ENCODE measurements at places on chromosomes 7 and 10.

DNA sequence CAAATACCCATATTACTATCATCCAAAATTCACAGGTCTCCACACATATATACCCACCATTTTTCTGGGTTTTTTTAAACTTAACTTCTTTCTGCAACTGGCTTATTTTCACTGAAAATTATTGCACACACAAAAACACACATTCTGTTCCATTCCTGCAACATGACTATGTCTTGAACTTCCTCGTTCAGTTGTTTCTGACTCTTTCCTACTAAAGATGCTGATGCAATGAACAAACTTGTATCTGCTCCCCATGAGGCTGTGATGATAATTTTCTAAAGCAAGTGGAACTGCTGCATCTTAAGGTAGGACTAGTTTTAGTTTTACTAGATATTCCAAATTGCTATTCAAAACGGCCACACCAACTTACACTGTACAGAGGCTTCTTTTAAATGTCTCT, 77.7 kb downstream of the OSBPL3 start:
- DNase-seq = no peak

- DNase-seq = no peak
Observed at GRCh38 chr7:35735396-35735795, 40.5 kb upstream of the HERPUD2 start.

- DNase-seq = no peak
Observed at GRCh38 chr7:25303281-25304181, 75.2 kb upstream of the NPVF start.

DNA sequence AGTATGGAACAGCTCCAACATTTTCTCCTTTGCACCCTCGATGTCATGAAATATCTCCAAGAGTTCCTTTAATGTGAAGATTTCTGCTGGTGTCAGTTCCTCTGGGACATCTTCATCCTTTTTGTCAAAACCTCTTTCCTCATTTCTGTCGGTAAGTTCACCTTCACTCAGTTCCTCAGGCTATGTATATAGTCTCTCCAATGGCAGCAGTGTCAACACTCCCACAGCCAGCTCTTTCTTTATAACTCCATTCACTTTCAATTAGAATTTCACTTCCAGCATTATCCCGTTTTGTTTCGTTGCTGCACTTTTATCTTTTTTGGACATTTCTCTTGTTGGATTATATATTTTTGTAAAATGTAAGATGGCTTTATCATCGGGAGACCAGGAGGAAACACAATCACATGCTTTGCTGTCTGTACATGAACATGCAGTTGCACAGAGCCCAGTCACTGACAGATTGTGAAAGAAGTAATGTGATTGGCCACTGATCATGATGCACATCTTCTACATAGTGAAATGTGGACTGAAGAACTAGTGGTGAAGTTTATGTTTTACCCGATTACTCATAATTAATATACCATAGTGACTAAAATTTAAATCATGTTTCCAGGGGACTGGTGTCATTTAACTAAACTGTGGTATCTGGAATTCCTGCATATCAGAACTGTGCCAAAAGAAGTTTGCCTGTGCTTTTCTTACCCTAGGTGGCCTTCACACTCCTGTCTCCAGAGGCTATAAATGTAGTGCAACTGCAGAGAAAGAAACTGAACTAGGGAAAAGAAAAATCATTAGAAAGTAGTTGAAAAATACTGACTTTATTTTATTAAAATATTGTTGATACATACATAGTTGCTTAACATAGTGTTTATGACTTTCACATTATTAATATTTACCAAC, 289.6 kb downstream of the PPP1R3A start:
- DNase-seq = no peak

- DNase-seq = no peak
Observed at GRCh38 chr10:70147259-70147625, 742 bp upstream of the TYSND1 start.

DNA sequence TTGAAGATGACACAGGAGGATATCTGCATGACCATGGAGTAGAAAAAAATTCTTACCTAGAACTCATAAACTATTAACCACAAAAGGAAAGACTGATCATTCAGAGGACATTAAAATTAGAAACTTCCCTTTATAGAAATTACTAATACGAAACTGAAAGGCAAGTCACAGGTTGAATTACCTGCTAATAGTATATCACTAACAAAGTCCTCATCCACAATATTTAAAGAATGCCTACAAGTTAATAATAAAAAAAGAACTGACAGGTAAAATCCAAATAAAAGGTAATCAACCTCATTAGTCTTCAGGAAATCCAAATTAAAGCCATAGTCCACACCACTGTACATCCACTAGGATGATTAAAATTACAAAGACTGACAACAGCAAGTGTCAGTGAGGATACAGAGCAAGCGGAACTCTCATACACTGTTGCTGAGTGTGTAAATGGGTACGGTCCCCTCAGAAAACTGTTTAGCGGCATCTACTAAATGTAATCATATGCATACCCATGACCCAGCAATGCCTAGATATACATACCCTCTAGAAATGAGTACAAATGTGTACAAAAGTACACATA, 71.2 kb downstream of the ARHGAP21 start:
- no peak for DNase-seq

DNA sequence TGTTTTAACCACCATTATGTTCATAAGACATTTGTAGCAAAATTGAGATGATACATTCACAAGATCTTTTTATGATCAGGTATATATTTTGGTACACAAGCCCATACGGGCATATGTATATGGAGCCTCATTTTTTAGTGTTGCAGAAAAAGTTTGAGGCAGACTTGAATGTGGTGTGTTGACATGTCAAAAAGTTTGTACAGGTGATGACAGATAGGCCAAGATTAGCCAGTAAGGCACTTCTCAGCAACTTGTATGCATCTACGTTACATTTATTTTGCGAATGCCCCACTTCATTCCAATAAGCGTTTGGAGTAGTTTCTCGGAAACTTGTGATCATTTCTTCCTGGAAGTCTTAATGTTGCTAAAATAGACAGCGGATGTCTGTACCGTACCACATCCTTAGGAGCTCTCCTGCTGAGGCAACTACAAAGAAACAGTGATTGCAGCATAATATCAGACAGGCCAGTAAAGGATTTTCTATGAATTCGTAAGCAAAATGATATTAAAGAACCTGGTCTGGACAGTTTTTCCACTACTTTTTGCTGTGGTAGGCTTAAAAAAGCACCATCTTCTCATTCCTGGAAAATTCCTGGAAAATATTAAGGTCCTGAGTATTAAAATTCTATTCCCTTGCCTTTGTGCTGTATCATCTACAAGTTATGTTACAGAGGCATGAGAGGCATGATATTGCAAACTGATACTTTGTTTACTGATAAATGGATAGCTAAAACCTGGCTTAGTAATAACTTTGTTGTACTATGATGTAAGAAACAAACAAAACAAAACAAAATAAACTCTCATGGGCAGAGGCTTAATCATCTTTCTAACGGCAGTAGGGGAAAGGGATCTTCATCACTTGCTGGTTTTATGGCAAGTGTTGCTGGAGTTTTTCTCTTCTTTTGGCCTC, 153.6 kb downstream of the HDAC9 start:
- no peak for DNase-seq

DNA sequence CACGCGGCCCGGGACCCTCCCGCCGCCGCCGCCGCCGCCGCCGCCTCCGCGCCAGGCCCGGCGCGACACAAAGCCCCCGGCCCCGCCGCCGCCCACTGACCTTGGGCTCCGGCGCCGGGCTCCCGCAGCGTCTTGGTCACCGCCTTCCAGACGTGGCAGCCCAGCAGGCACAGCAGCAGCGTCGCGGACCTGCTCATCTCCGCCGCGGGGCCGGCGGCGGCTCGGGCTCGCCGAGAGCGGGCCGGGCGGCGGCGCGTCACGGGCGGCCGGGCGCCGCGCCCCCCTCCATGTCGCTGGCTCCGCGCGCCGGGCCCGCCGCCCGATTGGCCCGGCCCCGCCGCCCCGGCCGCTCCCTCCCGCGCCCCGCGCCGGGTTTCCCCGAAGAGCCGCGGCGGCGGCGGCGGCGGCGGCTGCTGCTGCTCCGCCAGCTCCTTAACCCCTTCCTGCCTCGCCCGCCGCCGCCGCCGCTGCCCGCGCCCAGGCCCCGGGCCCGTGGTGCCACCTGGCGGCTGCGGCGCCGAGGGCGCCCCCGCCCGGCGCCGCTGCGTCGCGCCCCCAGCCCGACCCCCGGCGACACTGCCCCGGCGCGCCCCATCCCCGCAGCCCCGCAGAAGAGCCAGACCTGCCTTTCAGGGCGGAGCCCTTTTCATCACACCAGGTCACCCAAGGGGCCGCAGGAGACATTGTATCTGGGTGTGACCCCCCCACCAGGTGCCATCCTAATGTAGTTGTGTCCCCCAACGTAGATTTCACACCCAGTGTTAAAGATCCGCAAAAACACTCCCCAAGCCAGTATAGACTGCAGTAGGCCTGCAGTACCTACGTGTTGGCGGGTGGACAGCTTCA, at the start of gene FAM171A1:
FAM171A1 (minus strand) TSS at position 434 of the 846 bp plus-strand sequence; CDS start at position 197, 237 bp downstream.
- DNase-seq = peak; percentile 55

DNA sequence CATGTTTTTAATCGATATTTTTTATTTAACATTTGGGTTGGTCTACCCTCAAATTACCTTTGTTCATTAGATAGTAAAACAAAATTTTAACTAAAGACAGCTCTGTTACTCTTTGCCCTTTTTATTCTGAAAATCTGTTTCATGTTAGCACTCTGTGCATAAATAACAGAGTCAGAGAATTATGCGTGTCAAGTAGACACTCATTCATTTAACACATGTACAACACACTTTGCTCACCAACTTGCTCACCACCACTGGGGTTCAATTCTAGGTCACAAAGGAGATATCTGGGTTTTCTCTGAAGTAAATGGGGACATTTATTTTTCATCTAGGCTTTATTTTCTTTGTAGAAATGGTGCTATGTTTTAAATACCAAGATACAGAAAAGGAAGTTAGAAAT, 457.4 kb upstream of the SEMA3D start:
- DNase-seq = no peak

- no peak for DNase-seq
Observed at GRCh38 chr7:130144312-130145171, 60.7 kb downstream of the TMEM209 start.

GRCh38 chr7:117706210-117706609, 167.0 kb downstream of the CTTNBP2 start:
- no peak for DNase-seq

GRCh38 chr7:30521532-30521931, 16.9 kb upstream of the GGCT start:
- no peak for DNase-seq

GRCh38 chr7:96599288-96599936, 110.2 kb downstream of the SEM1 start:
- no peak for DNase-seq

GRCh38 chr7:141053626-141054025, 20.2 kb upstream of the TMEM178B start:
- peak; percentile 35 for DNase-seq

GRCh38 chr7:67716729-67717128, 720.1 kb downstream of the TYW1 start:
- no peak for DNase-seq

DNA sequence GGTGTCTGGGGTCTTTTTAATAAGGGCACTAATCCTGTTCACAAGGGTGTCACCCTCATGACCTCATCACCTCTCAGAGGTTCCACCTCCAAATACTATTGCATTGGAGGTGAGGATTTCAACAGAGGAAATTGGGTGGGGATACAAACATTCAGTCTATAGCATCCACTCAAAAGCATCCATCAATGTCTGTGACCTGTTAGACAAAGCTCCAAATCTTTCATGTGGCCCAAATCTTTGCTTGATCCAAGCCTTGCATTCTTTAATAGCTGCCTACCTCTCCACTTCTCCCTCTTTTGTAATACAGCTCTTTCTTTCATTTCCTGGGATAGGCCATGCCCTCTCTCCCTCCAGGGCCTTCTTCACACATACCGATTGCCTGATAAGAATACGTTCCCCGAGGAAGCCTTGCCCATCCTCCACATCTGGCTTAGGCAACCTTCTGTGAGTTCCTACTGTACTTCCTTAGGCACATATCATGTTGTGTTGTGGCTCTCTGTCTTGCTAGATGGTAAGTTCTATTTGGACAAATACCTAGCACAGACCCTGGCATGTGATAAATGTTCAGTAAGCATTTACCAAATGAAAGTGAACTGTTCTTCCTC, 66.1 kb downstream of the CREM start:
- DNase-seq = no peak
